ENCODE measurements at places on chromosomes 7 and 10.

DNA sequence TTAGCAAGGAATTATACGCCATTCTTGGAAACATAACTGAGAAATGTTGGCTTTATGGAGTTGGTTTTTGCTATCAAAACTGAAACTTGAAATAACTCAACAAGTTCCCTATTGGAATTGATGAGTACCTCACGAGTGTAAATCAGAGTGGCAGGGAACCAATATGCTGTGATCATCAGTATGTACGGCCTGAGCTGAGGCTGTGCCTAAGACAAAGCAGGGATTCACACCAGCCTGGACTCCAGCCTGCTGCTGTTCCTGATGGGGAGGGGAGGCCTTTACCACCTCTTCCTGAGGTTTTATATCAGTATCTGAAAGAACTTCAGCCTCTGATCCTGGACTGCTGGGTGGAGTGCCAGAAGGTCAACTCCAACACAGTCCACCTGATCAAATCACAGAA, 52.7 kb downstream of the CRTAC1 start:
- no peak for DNase-seq
- H3K27me3 ChIP-seq, result peaks cover 87% of the 10 kb centered on the region
- no peak overlapping the region for H3K27ac ChIP-seq
- H3K4me1 ChIP-seq, result no peaks in the 10 kb centered on the region

GRCh38 chr10:123141791-123142700, 5.9 kb upstream of the HMX2 start:
- H3K36me3 ChIP-seq, result no peaks in the 10 kb centered on the region
- H3K4me3 ChIP-seq, result no peak overlapping the region
- H3K27me3 ChIP-seq, result peaks cover 100% of the 10 kb centered on the region

DNA sequence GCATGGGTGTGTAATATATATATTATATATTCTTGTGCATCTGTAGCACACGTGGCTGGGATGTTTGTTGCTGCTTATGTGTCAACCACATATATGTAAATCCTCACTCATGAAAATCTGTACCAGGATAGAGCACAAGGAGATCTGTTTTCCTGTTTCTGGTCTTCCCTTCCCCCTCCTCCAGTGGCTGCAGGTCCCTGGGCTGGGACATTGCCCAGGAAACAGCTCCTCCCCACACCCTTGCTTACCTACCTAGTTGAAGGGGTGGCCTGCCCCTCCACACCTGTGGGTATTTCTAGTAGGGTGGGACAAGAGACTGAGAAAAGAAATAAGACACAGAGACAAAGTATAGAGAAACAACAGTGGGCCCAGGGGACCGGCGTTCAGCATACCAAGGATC, 2.2 kb downstream of the SFXN3 start:
- peaks cover 8% of the 10 kb centered on the region for H3K36me3 ChIP-seq
- peak overlapping the region; percentile 76 for H3K4me3 ChIP-seq
- H3K27ac ChIP-seq, result peak overlapping the region; percentile 93
- peaks cover 14% of the 10 kb centered on the region for H3K4me1 ChIP-seq

DNA sequence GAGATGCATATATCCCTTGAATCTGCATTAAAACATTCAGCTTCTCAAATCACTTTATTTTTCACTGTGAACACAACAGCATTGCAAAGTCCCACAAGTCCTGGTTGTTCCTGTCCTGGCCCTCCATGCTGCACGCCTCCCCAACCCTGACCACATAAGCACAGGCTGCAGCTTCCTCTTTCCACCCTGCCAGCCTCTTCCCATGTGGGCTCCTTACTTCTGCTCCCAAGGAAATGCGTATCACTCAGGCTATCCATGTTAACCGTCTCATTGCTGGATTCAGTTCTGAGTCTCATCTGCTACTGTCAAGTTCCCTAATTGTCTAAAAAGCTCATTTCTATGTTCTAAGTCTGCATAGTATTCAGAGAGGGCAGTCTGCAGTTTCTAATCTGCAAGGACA, 89.7 kb upstream of the ZPBP start:
- no peak for DNase-seq
- H3K27me3 ChIP-seq, result no peaks in the 10 kb centered on the region
- H3K4me3 ChIP-seq, result no peak overlapping the region
- no peaks in the 10 kb centered on the region for H3K4me1 ChIP-seq

- no peaks in the 10 kb centered on the region for H3K36me3 ChIP-seq
- DNase-seq, result no peak
- H3K4me3 ChIP-seq, result no peak overlapping the region
- H3K4me1 ChIP-seq, result peaks cover 23% of the 10 kb centered on the region
- H3K27ac ChIP-seq, result no peak overlapping the region
- H3K27me3 ChIP-seq, result no peaks in the 10 kb centered on the region
Observed at GRCh38 chr10:77840636-77841035, 85.9 kb downstream of the DLG5 start.

DNA sequence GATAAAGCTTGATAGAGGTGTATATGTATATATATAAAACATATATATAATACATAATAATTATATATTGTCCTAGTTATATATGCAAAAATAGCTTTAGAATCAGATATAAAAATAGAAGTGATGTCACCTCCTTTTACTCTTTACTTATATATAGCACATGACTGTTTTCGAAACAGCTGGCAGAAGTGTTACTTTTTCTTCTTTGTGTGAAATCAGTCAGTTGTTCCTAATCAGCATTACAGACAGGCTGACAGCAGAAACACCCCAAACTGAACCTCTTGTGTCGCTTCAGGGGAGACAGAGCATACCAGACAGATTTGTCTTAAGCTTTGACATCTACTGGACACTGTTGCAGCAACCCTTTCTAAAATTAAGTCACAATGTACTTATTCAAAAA, 684.9 kb upstream of the CELF2 start:
- H3K36me3 ChIP-seq, result no peaks in the 10 kb centered on the region
- no peak overlapping the region for H3K27ac ChIP-seq
- H3K4me1 ChIP-seq, result no peaks in the 10 kb centered on the region
- H3K4me3 ChIP-seq, result no peak overlapping the region
- no peaks in the 10 kb centered on the region for H3K27me3 ChIP-seq

Measured in transverse colon (tissue), 4 donors.